NCI-H460 (cell line): ENCODE measurements at places on chromosomes 16 and 17.
A peak's percentile ranks its signal among the peaks of the same experiment; 100 is the strongest.

DNA sequence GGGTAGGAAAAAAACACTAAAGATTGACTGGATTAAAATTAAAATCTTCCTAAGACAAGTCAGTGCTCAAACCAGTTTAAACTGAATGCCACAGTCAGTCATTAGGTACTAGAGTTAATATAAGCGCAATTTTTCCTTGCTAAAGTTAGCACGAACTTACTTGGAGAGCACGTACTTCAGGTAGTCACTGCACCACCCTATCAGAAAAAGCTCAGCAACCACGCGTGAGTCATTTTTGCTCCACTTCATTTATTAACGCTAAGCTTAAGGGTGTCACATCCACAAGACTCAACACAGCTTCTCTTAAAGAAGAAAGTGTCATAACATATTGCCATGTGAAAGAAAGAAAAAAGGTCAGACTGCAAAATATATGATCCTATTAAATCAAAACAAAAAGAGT lies 53.1 kb downstream of the TEX2 start:
- DNase-seq, result no peak

- no peak for DNase-seq
Measured at GRCh38 chr17:3630781-3631180, 5.3 kb downstream of the SHPK start.

DNA sequence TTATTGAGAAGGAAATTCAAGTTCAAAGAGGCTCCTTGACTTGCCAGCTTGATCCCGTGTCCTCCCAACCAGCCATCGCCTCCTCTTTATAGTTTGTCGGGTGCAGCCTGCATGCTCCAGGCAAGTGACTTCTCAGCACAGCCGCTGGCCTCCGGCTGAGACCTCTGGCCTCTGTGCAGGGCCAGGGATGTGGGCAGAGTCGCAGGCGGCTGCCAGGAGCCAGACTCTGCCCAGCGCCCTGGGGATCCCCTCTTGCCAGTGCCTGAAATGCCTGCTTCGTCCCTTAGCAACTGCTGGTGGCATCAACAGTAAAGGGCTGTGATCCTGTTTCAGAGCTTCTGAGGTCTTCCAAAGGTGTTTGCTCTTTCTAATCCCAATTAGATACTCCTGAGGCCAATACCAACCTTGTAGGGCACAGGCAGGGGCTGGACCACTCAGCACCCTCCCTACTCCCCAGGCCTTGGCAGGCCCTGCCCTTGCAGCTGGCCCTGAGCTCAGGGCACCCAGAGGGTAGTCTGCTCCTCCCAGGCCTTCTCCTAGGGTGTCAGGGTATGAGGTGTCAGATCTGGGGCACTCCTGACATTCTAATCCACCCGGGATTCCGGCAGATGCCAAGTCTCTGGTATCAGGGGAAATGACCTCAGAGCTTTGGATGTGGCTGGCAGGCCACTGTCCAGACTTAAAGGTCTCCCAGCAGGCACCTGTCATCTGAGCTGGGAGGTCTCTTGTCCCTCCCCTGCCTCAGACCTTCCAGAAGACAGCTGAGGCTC lies 68.0 kb upstream of the SIAH1 start:
- DNase-seq, result no peak

DNA sequence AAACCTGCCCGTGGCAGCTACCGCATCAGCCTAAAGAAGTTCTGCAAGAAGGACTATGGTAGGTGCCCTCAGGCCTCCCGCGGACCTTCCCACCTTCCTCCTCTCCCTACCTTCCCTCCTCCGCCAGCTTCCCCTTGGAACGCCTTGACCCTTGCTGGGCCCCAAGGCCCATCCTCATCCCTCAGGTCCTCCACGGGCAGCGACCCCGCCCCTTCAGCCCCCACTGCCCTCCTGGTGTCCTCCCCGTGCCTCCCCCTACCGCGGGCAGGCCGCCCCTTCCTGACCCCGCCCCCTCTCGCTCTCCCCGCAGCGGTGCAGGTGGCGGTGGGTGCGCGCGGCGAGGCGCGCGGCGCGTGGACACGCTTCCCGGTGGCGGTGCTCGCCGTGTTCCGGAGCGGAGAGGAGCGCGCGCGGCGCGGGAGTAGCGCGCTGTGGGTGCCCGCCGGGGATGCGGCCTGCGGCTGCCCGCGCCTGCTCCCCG lies 1.4 kb upstream of the TBC1D24 start:
- no peak for DNase-seq

GRCh38 chr17:11336290-11336689 lies 95.3 kb downstream of the SHISA6 start:
- DNase-seq, result no peak

DNA sequence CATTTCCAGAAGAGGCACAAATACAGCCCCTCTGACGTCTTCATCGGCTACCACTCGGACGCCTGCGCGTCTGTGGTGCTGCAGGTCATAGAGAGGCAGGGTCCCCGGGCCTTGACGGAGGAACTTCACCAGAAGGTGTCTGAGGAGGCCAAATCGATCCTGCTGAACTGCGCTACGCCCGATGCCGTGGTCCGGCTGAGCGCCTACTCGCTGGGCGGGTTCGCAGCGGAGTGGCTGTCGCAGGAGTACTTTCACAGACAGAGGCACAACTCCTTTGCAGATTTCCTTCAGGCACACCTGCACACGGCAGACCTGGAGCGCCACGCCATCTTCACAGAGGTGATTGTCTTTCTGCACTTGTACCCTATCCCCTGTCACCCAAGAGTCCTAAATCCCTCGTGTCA lies 67.0 kb upstream of the ENDOV start:
- no peak for DNase-seq

DNA sequence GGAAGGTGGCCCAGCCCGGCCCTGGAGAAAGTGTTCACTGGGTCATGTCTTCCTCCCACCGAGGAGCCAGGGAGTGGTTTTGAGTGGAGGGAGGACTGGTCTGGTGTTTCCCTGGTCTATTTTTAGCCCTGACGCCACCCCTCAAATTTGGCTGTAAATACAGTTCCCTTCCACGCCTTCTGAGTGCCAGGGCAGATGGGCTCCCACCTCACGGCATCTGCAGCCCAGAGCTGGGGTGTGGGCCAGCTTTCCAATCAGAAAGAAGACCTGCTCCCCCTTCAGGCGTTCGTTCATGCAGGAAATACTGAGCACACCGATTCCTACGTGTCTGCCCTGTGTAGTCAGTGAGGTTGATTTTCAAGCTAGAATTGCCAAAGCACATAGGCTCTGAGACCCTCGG lies 53.7 kb downstream of the SNX20 start:
- DNase-seq, result no peak

DNA sequence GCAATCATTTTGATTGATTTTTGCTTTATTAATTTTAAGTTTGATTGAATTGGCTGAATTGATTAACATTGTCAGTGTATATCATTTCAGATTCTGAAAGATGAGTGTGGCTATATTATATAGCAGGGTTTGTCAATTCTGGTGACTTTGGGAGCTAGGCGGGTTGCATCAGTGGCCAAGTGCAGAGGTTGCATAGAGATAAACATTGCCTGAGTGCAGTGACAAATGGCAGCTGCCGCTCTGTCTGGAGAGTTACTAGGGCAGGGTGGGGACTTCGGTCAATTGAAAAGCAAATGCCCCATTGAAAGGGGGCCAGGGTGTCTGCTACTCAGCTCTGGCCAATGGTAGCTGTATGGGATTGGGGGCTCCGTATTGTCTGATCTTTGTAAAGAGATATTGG lies 12.7 kb downstream of the SYT17 start:
- no peak for DNase-seq

- DNase-seq, result no peak
Measured at GRCh38 chr17:9537177-9537776, 38.3 kb downstream of the STX8 start.

DNA sequence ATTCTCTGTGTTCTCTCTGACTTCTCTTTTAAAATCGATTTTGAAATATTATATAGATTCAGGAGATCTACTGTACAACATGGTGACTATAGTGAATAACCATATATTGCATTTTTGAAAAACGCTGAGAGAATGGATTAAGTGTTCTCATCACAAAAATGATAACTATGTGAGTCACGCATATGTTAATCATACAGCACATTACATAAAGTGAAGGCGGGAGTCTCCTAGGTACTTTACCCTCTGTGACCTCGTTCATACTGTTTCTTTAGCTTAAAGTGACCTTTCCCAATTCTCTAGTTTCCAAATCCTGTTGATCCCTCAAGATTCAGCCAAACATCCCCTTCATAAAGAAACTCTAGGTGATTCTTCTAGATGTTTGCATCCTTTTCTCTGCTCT lies 3.1 kb upstream of the KRTAP3-2 start:
- DNase-seq, result no peak

DNA sequence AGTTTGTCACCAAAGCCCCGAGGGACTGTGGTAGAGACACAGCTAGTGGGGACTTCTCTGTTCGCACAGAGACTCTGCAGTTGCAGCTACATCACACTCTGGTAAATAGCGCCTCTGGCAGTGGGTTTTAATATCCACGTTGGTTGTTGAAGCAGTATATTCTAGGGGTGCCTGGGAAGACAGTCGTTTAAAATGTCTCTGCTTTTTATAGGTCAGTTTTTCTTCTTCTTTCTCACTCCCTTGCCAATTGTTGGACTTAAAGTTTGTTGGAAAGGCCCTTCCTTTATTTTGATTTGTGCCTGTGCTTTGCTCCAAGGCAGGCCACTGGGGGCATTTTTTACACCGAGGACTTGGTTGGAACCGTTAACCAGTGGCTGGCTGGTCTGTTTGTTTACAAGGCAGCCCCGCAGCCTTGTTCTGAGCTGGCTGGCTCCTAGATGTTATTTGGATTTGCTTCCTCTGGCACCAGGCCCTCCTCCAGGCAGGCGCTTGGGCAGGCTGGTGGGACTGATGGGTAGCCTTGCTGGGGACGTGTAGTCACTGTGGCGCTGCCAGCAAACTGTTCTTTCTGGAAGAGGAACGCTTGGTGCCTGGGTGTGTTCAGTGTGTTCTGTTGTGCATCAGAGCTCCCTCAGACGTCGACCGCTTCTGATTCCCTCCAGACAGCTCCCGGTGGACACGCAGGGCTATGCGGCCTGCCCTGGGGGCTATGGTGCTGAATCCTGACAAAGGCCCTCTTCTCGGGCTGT lies 218.2 kb upstream of the CHMP6 start:
- no peak for DNase-seq

DNA sequence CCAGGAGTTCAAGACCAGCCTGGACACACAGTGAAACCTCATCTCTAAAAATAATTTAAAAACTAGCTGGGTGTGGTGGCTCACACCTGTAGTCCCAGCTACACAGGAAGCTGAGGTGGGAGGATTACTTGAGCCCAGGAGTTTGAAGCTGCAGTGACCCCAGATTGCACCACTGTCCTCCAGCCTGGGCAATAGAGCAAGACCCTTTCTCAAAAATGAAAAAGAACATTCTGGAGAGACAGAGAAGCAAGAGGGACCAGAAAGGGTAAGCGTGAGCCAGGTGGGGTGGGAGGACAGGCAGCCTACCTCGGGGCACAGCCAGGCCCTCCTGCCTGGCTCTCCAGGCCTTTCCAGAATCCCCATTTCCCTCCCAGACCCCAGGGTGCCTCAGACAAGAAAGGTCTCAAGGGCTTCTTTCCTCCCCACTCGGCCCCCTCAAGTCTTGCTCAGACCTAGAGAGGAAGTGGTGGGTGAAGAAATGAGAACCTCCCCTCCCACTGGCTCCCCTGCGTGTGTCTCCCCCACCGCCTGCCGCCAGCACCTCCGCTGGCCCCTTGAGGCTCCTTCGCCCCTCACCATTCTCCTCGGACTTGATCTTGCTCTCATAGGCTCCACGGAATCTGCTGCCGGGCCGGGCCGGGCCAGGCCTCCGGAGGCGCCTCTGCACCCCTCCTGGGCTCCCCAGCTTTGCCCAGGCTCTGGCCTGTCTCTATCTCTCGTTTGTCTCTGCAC lies 503 bp downstream of the C16orf54 start:
- no peak for DNase-seq

GRCh38 chr17:10618202-10618635 lies 38.9 kb downstream of the MYH3 start:
- DNase-seq, result peak; percentile 86
